NCI-H1694 (cell line): ENCODE measurements at places on chromosomes 5 and 9.
A peak's percentile ranks its signal among the peaks of the same experiment; 100 is the strongest.

GRCh38 chr5:90530736-90531487 is 1.5 kb upstream of the LYSMD3 start:
- DNase-seq: no peak

DNA sequence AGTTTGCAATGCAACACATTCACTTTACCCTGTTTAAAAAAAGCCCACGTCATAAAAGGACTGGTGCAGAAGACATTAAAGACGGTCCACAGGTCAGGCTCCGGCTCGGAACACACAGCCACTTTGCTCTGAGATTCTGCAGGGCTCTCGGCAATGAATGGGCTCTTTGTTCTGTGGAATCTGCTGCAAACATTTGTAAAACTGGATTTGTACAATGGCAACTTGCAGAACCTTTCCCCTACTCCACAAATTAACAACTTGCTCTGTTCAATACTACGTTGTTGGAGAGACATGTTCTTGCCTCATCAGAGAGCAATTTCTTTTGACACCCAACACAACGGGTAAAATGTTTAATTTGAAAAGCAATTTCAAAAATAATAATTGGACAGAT is 13.0 kb upstream of the NR5A1 start:
- no peak for DNase-seq

DNA sequence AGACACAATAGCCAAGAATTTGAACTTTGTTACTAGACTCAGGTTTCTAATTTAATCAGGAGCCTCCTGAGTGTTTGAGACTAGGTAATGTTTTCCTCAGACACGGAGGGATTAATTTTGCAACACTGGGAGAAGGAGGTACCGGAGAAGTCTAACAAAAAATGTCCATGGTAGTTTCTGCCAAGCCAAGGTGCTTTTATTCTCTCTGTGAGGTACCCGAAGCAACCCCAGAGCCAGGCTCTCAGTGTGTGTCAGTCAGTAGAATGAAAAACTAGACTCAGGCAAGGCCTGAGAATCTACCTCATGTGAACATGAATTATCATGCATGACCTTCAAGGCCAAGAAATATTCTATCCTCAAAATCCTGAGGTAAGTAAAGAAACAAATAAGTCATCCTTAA is 980.8 kb upstream of the DMAC1 start:
- DNase-seq: no peak

- no peak for DNase-seq
These were observed 50.4 kb upstream of the MTAP start for GRCh38 chr9:21751998-21752397.

DNA sequence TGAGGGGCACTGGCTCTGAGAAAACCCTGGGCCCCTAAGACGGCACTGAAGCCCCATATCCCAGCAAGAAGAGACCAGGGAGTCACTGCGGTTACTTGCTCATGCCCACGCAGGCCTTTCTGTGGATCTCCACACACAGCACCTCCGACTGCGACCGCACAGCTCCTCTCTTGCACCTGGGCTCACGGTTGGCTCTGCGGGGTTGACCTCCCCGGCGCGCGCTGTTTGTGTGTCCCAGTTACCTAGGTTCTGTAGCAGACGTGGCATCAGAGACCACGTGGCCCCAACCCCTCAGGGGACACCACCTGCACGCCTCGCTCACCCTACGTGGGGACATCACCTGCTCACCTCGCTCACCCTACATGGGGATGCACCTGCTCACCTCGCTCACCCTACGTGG is 12.7 kb downstream of the LPCAT1 start:
- DNase-seq: no peak

- no peak for DNase-seq
These were observed 3.4 kb downstream of the IL13 start for GRCh38 chr5:132661231-132662003.

- no peak for DNase-seq
These were observed 253.0 kb downstream of the HINT1 start for GRCh38 chr5:130912088-130912487.

DNA sequence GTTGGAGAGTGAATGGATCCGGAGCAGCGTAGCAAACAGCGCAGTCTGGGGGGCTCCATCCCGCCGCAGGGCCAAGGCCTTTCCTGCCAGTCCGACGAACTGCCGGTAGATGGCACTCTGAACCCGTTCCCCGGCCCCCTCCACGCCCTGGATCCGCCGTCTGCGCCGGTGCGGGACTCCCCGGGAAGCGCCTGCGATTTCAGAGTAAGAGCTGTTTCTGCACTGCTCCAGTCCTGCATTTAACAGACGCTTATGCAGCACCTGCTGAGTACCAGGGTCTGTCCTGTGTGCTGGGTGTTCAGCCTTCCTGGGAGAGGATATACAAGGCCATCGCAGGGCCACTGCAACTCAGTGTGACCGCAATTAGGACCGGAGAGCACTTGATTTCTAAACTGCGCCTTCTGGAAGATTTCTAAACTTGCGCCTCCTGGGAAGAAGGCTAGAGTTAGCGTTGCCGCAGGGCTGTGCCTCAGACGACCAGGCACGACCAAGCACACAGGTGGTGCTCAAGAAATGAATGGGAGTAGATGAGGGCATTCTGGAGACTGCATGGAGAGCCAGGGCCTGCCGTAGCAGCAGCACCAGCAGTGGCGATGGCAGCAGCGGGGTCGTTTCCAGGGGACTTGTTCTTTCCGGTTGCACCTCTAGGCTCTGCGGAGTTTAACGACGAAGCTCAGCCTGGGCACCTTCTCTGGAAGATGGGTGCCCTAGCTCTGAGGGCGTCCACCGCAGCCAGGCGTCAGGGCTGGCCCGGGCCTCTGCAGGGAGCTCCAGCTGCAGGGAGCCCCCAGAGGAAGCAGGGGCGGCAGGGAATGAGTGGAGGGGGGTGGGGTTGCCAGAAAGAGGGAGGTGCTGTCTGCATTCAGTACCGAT is 14.3 kb upstream of the TIFAB start:
- peak; percentile 34 for DNase-seq

DNA sequence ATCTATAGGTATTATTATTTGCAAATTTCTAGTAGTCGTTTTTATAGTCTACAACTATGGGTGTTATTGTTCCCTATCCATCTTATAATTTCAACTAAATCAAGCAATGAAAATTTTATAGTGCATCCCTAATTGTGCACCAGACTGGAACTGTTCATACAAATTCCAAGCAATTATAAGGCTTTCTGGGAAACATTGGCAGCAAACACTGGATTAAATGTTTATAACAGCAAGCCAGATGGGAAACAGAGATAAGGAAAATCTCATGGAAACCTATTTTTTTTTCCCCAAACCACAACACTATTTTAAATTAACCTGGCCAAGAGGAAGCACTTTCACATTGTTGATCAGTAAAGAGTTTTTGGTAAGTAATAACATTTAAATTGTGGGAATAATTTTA is 524.3 kb downstream of the RASEF start:
- DNase-seq: peak; percentile 16

- no peak for DNase-seq
These were observed 114.1 kb downstream of the SYK start for GRCh38 chr9:90915693-90916092.

DNA sequence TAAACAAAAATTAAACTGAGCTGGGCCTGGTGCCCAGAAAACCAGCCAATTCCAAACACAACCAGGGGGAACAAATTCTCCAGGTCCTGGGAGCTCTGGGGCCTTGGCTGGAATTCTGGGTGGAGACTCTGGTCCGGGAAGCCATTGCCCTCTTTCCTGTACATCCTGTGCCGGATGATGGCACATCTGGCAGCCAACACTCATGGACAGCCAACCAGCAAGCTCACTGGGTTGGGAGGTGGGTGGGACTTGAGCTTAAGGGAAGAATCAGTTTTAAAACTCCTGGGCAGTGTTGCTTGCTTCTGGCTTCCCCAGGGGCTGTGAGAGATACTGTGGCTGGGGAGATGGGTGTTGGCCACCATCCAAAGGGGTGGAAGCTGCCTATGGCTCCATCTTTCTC is 56.1 kb downstream of the PCDH1 start:
- DNase-seq: peak; percentile 27

- no peak for DNase-seq
These were observed 59.1 kb upstream of the NIPAL4 start for GRCh38 chr5:157400741-157401495.

GRCh38 chr9:70998962-70999361 is 122.5 kb downstream of the TRPM3 start:
- no peak for DNase-seq

DNA sequence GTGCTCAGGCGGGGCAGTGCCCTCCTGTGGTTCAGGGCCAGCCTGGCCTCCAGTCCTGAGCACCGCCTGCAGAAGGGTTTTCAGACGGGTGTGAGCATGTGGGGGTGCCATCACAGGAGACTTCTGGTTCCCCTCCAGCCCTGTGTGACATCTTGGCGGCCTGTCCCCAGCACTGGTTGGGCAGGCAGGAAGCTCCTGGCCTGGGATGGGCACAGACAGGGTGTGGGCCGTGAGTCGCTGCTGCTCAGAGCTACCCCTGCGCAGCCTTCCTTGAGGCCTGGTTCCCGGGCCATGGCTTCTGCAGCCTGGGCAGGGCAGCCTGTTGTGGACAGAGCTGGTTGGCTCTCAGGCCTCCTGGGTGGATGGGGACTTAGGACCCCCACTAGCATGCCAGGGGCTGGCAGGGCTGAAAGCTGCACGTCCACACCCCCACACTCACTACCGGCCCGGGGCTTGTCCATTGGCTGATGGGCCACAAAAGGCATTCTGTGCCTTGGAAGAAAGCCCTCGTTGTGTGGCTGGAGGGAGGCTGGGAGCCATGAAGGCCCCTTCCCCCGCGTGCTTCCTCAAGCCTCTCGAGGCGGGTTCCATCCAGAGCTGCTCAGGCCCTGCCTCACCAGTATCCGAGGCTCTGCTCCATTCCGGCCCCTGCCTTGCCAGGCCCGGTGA is 58.7 kb downstream of the RXRA start:
- DNase-seq: no peak

GRCh38 chr9:108149326-108149725 is 659.8 kb upstream of the KLF4 start:
- DNase-seq: no peak

DNA sequence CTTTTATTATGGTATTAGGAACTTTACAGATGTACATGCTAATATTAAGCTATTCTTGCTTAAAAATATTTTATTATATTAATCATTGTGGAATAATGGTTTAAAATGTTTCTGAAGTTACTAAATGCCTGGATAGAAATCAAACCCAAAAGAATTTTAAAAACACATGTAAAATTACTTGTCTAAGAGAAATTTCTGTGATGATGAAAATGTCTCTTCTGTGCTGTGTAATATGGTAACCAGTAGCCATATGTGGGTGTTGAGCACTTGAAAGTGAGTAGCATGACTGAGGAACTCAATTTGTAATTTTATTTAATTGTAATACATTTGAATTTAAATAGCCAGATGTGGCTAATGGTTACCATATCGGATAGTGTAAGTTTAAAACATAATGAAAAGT is 66.7 kb upstream of the HSPB3 start:
- DNase-seq: no peak

DNA sequence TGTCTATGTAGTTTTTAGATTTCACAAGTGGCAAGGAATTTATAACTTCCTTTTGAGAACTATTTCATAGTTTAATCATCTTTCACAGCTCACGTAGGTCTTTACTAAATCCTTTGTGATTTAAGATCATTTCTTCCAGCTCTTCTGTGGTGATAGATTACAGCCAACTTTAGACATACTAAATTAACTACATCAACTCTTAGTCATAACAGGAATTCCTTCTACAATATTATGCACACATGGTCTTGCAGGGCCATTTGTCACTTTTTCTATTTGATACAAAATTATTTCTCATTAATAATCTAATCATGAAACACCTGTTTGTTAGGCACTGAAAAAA is 208.4 kb downstream of the PDE4D start:
- no peak for DNase-seq

DNA sequence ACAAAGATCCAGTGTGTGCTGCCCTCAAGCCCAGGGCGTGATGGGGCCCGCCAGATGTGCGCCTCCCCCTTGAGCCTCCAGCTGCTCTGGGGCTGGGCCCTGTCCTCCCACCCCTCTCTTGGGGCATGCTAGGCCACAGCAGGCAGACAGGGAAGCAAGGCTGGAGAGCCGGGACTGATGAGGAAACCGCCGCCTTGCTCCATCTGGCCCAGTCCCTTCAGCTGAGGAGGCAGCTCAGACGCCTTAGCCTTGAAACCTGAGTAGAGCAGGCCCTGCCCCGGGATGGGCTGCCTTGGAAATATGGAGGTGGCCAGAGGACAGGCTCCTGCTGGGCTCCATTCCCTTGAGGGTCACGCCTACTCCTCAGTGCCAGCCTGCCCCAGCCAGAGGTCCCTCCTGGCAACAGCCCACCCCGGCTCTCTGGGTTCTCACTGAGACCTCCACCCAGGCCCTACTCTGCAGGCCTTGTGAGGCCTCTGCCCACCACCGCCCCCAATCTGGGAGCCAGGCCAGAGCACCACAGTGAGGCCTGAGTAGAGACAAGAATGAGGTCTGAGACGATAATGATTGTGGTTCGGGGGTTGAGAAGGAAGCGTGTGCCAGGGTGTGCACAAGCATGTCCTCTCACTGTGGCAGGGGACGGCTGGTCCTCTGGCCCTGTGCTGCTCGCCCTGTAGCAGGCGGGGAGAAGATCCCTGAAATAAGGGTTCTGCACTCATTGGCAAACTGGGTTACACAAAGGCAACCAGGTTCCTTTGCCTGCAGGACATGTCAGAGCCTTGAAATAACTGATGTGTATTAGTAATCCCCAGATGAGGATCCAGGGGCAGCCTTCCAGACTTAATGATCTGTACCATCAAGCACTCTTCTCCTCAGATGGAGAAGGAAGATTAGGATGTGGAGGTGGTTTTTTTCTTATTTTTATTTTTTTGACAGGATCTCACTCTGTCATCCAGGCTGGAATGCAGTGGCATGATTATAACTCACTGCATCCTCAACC is 30.9 kb downstream of the CXXC5 start:
- DNase-seq: no peak

DNA sequence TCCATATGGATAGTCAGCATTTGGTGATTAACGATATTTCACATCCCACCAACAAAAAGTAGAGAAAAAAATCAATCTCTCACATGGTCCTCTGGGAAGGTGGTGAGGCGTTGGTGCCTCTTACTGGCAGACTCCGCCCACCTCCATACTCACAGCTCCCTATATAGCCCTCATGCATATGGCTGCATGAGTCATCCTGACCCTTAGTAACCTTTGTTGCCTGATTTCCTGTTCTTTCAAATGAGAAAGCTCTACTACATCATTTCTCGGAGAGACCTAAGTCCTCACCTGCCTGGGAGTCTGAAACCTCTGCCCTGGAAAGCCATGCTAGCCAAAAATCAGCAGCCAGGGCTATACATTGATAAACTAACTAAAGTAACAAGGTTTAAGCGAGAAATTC is 33.3 kb upstream of the ABCA1 start:
- peak; percentile 7 for DNase-seq

GRCh38 chr9:123167474-123167873 is 100.9 kb downstream of the STRBP start:
- DNase-seq: no peak

DNA sequence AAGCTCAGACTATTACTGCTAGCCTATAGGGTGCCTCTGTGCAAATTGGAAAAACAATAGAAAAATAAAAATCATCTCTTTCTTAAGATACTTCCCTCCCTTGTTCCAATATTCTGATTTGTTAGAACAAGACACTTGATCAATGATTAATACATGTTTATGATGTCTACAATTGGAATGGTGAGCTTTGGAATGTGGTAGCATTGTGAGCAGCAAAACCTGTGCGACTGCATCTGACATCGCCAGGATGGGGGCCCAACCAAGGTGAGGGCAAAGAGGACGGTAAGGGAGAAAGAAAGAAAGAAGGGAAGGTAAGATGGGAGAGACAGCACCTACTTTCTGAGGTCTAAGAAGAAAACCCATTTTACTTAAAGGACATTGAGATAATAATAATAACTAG is 183.0 kb upstream of the TRIM32 start:
- DNase-seq: no peak
